Activated CD8-positive, alpha-beta T cell treated with anti-CD3 and anti-CD28 coated beads for 36 hours (primary cell): ENCODE measurements at places on chromosomes 2 and 18. TPM values are rescaled to one million over a fixed set of nuclear protein-coding genes. Genes with fewer than 3 reads are reported as not detected.
A peak's percentile ranks its signal among the peaks of the same experiment; 100 is the strongest.

DNA sequence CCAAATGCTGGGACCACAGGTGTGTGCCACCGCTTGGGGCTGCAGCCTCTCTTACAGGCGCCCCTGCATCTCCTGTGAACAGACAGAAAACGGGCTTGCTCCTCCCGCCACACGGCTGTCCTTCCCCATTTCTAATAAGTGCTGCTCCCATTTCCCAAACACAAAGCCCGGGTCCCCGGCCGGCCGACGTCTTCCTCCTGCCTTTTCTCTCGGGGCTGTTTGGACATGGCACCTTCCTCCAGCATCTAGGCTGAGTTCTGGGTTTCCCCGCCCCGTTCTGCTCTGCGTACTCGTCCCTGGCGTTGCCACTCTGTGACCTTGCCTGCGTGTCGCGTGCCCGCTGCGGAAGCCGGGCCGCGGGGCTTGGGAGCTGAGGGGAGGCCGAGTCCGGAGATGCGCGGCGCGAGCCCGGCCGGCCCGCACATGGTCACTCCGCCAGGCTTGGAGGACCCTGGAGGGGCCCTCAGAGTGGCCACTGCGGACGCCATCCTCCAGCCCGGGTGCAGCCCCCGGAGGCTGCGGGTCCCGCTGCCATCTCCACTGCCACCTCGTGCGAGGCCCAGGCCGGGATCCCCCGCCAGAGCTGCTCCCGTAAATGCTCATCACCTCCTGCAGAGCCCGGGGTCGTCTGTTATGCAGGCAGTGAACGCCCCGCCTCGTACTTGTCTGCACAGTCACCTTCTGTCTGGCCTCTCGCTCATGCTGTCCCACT lies 26.3 kb downstream of the PRELID3A start:
- no peak for DNase-seq
- no peaks in the 10 kb centered on the region for H3K4me1 ChIP-seq
- peaks cover 12% of the 10 kb centered on the region for H3K36me3 ChIP-seq
- H3K27me3 ChIP-seq: no peaks in the 10 kb centered on the region
- no peak overlapping the region for H3K4me3 ChIP-seq
- H3K27ac ChIP-seq: no peak overlapping the region

DNA sequence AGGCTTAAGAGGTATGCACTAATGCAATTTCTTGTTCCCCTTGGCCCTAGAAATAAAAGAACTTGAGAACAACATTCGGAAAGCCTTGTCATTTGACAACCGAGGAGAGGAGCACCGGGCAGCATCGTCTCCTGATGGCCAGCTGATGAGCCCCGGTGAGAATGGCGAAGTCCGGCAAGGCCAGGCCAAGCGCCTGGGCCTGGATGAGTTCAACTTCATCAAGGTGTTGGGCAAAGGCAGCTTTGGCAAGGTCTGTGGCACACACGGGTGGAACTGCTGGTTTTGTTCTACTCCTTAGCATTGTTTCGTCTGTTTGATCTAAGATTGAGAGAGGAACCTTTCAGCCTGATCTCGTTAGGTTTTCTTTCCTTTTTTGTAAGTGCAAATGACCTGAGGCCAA lies 289.8 kb upstream of the EPAS1 start:
- H3K27ac ChIP-seq: no peak overlapping the region
- no peak overlapping the region for H3K4me3 ChIP-seq
- no peak for DNase-seq
- no peaks in the 10 kb centered on the region for H3K36me3 ChIP-seq

GRCh38 chr2:179898873-179899272 lies 37.5 kb upstream of the ZNF385B start:
- no peaks in the 10 kb centered on the region for H3K36me3 ChIP-seq
- peak; percentile 49 for DNase-seq
- no peak overlapping the region for H3K27ac ChIP-seq
- no peaks in the 10 kb centered on the region for H3K4me1 ChIP-seq

Gene GATA6
- not detected for total RNA-seq

Gene FTCDNL1
- total RNA-seq: 1.9 TPM

- H3K4me1 ChIP-seq: no peaks in the 10 kb centered on the region
- H3K27ac ChIP-seq: no peak overlapping the region
- no peak for DNase-seq
- H3K27me3 ChIP-seq: peaks cover 4% of the 10 kb centered on the region
- H3K36me3 ChIP-seq: no peaks in the 10 kb centered on the region
Observed at GRCh38 chr2:160157861-160158829, 41.9 kb downstream of the ITGB6 start.

DNA sequence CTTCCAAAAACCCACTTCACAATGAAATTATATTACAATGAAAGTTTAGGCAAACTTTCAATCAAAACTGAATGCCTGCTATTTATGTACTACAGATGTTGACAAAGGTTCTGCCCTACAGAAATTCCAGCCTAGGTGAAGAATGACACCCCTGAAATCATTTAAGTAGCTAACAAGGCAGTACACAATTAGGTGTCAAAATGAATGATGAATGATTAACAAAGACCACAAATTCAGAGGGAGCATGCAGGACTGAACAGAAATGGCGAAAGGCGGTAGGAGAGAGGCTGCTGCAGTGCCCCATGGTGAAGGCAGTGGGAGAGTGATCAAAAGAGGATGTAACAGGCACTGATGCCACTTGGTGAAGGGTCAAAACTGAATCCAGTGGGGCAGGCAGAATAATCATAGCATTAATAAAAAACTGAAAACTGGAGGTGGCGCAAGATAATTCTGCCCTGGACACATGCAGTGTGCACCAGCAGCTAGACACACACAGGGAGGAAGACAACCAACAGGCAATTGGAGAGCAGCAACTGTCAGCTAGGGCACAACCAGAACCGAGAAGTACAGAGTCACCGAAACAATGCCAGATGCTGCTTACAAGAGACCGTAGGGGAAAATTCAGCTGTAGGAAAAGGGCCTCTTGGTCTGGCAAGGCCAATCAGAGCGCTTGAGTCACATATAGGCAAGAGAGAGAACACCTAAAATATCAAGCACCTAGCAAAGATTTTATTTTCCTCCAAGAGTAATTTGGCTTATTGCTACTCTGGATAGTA lies 4.5 kb downstream of the TMEM131 start:
- no peak for DNase-seq
- no peak overlapping the region for H3K27ac ChIP-seq
- peaks cover 11% of the 10 kb centered on the region for H3K36me3 ChIP-seq
- no peak overlapping the region for H3K4me3 ChIP-seq

DNA sequence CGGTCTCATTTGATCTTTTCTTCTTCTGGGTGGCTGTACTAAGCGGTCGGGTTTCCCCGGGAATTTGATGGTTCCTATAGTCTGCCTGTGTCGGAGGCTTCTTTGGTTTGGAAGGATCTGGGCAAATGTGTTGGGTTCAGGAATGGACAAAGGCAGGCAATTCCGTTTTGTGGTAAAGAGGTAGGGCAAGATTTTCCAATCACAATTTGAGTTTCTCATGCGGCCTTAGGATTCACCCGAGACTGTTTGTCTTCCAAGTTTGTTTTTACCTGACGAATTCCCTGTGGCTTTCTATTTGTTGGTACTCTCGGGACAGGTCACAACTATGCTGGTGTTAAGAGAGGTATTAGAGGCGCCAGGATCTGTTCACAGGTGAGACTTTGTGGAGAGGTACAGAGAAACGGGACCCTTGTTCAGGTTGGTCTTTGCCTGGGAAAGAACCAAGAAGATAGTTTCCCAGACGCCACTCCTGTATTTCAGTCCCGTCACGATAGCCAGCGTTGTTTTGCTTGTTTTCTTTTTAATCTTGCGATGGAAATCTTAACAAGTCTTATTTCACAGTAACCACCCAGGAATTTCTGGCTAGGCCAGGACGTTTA lies 3.0 kb downstream of the SP5 start:
- H3K27me3 ChIP-seq: peaks cover 57% of the 10 kb centered on the region
- H3K4me3 ChIP-seq: no peak overlapping the region
- H3K27ac ChIP-seq: no peak overlapping the region
- peaks cover 21% of the 10 kb centered on the region for H3K4me1 ChIP-seq
- no peak for DNase-seq

DNA sequence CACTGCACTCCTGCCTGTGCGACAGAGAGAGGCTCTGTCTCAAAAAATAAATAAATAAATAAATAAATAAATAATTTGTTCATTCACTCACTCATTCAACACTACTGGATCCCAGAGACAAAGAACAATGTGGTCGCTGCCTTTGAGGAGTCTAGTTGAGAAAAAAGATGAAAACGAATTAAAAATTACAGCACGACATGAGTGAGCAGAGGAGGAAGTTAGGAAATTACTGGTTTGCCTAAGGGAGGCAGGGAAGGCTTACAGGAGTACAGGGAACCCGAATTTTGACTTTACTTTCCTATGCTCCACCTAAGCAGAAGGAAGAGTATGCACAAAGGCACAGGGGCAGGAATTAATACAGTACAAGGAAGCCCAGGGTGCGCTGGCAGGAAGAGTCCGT lies 4.2 kb upstream of the KCMF1 start:
- DNase-seq: no peak
- H3K27me3 ChIP-seq: no peaks in the 10 kb centered on the region
- peaks cover 60% of the 10 kb centered on the region for H3K36me3 ChIP-seq

DNA sequence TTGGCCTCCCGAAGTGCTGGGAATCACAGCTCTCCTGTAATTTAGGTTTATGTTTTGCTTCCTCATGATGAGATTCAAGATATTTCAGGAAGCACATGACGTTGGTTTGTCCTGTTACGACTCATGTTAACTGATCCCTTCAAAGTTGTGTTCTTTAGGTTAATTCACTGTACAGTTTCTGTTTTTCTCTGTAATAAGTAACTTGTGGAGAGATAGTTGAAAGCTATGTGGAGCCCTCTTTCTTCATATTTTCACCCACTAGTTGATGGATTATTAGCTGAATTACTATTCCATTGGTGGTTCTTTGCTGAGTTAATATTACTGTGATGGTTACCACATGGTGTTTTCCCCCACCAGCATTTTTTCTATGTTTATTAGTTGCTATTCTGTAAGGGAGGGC lies 18.3 kb upstream of the CHCHD5 start:
- DNase-seq: no peak
- H3K27me3 ChIP-seq: no peaks in the 10 kb centered on the region
- H3K4me3 ChIP-seq: no peak overlapping the region
- H3K27ac ChIP-seq: no peak overlapping the region
- H3K36me3 ChIP-seq: peaks cover 69% of the 10 kb centered on the region

DNA sequence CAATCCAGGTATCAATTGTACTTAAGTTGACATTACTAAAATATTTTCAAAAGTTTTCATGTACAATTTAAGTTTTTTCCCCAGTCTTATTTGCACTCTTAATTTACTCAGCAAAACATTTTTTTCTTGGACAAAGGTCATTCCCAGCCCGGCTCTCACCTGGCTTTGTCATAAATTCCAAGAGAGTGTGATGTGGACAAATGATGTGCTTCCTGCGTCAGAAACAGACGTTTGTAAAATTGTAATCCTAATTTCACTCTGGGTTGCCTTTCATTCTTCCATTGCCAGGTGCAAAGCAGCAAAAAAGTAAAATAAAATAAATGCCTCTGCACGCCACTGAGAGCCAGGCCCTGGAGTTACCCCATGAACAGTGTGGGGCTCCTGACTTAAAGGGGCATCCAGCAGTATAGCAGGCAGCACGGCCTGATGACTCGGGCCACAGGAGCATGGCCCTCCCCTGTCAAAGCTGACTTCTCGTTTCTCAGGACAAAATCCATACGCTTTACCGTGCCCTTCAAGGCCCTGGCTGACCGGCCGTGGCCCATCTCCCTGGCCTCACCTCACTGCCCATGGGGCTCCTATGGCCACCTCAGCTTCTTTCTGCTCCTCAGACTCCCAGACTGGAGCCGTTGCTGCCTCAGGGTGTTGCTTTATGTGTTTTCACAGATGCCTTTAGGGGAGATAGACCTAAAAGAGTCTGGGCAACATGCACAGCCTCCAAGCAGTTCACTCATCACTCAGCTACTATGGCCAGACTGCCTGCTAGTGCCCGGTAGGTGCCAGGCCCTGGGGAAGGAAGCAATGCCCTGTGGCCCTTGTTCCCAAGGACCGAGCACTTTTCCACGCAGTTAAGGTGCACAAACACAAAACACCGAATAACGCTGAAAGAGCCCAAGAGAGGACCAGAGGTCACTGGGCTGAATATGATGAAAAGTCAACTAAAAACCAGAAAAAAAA lies 7.6 kb upstream of the TMEM185B start:
- no peaks in the 10 kb centered on the region for H3K36me3 ChIP-seq
- peak overlapping the region; percentile 90 for H3K4me3 ChIP-seq
- DNase-seq: peak; percentile 28
- H3K27ac ChIP-seq: peak overlapping the region; percentile 99
- peaks cover 63% of the 10 kb centered on the region for H3K4me1 ChIP-seq
- no peaks in the 10 kb centered on the region for H3K27me3 ChIP-seq

Gene AQP12A
- total RNA-seq: not detected

Gene TMEM169
- 0.83 TPM for total RNA-seq

DNA sequence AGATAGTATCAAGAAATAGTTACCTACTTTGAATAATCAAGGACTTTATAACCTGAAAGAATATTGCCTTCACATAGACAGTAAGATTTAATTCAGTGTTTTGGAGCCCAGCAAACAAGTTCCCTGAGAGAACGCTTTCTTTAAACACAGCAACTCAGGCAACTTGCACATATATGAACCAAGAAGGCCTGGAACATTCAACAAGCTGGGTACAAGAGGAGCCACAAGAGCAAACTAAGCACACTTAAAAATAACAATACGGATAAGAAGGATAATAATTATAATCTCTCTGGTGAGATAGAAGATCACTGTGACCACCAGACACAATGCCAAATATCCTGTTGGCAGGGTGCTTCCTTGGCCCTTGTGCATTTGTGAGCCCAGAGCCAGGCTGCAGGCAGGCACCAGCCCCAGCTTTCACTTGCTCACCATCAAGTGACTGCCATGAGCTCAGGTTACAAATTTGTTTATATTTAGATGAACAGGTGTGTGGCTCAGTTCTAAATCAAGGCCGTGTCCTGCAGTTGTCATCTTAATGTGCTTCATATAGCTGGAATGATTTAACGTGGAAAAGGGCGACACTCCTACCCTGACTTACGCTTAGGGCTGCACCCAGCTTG lies 446.6 kb downstream of the IRS1 start:
- no peak overlapping the region for H3K4me3 ChIP-seq
- H3K36me3 ChIP-seq: no peaks in the 10 kb centered on the region
- peaks cover 2% of the 10 kb centered on the region for H3K27me3 ChIP-seq

Gene IL36A
- not detected for total RNA-seq

DNA sequence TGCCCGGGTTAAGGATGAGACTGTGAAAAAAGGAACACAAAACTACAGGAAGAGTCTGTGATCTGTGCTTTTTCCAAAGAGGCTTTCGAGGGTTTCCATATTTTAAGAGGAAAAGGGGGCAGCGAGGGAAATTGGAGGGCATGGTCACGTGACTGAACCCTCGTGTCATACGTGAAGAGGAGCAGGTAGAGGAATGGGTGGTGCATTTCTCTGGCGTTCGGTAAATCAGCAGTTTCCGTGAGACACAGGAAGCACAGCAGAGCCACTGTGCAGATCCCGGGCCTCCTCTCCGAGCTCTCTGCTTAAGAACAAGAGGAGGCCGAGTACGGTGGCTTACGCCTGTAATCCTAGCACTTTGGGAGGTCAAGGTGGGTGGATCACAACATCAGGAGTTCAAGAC lies 219.7 kb downstream of the NDUFA10 start:
- no peak overlapping the region for H3K27ac ChIP-seq
- H3K27me3 ChIP-seq: peaks cover 8% of the 10 kb centered on the region
- H3K4me3 ChIP-seq: no peak overlapping the region
